ENCODE measurements at places on chromosomes 11 and 22.

- DNase-seq: no peak
Measured at GRCh38 chr22:27655582-27656185, 145.9 kb downstream of the MN1 start.

GRCh38 chr11:126808836-126809235 lies 191.7 kb downstream of the KIRREL3 start:
- no peak for DNase-seq

GRCh38 chr11:33687733-33688479 lies 12.7 kb downstream of the C11orf91 start:
- no peak for DNase-seq

- DNase-seq: no peak
Measured at GRCh38 chr11:68036717-68037239, 2.0 kb upstream of the TCIRG1 start.

DNA sequence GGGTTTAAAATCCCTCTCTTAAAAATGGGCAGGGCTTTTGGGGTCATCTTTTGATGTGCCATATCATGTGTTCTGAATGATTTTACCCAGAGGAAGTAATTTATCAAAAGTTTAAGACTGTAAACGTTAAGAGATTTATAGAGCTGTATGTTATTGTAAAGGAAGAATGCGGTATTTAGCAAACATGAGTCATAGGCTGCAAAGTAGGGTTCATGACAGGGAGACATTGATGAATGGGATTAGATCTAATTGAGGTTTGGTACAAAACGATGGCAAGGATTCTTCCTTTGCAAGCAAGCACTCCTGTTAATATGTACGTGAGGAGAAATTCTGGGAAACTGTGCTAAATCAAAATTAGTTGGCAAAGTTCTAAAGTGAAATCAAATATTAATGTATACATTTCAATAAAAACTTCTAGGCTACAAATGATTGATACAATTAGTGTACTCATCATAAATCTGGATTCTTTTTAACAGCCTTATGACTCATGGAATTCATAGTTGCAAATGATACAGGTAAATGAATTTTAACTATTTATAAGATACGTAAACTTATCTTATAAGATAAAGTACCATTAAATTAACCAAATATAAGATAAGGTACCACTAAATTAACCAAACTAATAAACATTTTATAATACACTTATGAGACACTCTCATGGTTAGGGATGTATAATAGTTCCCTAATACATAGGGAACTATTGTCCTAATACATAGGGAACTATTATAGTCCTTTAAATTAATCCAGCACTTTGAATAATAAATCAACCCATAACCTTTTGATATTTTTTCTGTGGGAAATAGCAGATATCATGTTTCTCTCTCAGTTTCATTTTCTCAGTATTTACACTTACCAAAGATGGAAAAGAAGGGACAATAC lies 58.4 kb downstream of the KIF18A start:
- no peak for DNase-seq

DNA sequence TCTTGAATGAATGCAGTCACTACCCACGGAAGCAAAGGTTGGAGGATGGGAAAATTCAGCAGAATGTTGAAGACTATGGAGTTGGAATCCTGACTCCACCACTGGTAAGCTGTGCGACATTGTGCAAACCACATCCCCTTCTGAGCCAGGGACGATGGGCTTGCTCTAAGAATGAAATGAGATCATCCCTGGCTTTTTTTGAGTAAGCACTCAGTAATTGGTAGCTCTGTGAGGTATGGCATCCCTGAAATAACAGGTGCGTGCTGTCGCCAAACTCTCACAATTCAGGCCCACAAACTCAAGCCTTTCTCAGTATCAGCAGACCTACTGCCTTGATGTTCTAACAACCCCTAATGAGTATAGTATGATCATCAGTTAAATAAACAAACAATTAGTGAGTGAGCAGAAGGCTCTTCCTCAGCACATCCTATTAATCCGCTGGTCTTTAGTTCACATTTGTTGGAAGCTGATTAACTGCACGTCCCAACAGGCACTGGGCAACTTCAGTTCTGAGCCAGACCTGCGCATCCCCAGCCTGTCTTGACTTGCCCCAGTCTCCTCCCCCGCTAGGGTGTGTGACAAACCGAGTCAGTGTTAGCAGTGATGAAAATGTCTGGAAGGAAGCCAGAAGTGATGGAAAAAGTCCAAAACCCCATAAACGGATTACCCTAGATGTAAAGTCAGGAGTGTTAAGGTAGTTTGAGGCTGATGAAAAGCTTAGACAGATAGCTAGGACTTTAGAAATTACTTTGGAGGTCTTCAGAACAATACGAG lies 235.5 kb downstream of the GRIK4 start:
- no peak for DNase-seq

GRCh38 chr11:131760091-131761061 lies 390.0 kb downstream of the NTM start:
- no peak for DNase-seq

- no peak for DNase-seq
Measured at GRCh38 chr11:2205981-2206690, 34.5 kb upstream of the TH start.

- DNase-seq: no peak
Measured at GRCh38 chr22:22506736-22507135, 1.8 kb downstream of the ZNF280B start.

GRCh38 chr11:115926601-115927000 lies 422.4 kb upstream of the CADM1 start:
- DNase-seq: no peak

GRCh38 chr11:131465746-131466145 lies 95.3 kb downstream of the NTM start:
- DNase-seq: no peak

- no peak for DNase-seq
Measured at GRCh38 chr11:35859301-35859700, 84.6 kb upstream of the LDLRAD3 start.

- DNase-seq: no peak
Measured at GRCh38 chr11:94181943-94182342, 53.3 kb downstream of the PANX1 start.

DNA sequence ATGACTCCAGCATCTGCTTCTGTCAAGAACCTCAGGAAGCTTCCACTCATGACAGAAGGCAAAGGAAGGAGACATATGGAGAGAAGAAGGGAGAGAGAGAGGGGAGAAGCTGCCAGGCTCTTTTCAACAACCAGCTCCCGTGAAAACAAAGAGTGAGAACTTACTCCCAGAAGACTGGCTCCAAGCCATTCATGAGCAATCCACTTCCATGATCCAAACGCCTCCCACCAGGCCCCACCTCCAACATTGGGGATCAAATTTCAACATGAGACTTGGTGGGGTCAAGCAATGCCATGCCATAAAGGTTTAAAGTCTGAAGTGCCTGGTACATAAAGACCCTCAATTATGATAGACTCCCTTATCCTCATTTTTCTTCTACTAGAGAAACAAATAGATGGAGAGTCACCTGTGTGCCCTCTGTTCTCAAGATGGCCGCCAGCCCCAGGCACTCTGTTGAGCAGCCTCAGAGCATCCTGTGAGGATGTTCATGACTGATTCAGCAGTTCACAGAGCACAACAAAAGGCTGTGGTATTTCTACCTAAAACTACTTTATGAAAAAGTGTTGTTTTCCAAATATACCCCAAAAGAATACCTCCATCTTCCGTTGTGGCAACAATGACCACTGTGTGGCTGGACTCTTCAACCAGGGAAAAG lies 69.0 kb upstream of the CRTAM start:
- no peak for DNase-seq

DNA sequence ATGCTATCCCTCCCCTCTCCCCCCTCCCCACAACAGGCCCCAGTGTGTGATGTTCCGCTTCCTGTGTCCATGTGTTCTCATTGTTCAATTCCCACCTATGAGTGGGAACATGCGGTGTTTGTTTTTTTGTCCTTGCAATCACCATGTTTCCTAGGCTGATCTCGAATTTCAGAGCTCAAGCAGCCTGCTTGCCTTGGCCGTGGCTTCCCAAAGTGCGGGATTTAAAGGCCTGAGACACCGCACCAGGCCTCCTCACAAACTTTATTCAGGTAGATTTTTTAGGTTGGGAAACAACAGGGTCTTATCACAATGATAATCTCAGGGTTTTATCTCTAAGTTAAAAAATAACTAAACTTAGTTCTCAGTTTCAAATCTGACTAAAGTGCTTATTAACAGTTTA lies 125.4 kb downstream of the LUZP2 start:
- no peak for DNase-seq

GRCh38 chr22:39560127-39560526 lies 10.4 kb upstream of the CACNA1I start:
- no peak for DNase-seq

DNA sequence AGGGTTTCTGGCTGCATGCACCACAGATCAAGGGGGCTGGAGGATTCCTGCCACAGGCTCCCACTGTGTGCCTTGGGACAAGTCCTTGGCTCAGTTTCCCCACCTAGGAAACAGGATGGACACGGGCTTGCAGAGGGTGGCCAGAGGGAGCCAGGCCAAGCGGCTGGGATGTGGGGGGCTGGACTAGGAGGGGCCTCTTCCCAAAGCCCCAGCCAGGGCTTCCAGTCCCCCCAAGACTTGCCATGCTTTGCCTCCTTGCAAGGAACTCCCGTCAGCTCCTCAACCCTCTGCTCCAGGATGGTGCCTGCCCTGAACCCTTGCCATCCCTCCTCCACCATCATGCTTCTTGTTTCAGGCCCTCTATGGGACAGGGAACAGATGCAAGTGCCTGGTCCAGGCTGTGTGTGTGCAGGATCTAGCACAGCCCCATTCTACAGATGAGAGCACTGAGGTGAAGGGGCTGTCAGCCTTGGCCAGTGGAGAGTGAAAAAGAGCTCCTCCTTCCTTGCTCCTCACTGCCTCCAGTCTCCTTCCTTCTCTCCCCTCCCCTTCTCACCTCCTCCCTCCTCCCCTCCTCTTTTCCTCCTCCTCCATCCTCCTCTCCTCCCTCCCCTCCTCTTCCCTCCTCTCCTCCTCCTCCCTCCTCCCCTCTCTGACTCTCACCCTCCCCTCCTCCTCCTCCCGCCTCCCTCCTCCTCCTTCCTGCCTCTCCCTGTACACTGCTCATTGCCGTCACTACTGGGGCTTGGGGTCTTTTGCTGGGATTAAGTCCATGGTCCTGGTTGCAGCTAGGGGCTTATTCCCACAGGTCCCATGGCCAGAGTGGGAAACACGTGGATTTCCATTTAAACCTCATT lies 13.3 kb upstream of the FGF19 start:
- DNase-seq: no peak

DNA sequence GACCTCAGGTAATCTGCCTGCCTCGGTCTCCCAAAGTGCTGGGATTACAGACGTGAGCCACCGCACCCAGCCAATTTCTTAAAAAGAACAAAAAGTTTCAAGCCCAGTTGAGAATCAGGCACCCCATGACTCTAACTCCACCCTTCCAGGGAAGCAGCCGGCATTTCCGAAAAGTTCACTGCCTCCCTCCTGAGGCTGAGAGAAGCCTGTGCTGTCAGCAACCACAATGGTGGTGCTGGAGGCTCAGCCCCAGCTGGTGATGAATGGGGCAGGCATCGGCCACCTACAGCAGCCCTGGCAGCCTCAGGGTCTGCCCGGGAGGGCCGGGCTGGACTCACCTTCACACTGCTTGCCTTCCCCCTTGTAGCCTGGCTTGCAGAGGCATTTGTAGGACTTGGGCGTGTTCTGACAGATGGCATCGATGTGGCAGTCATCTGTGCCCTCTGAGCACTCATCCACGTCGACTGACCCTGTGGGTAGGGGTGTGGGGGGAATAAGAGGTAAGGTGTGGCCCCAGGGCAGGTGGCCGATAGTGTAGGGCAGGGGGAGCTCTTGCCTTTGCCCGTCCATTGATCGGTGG lies 4.3 kb downstream of the SCUBE1 start:
- no peak for DNase-seq

DNA sequence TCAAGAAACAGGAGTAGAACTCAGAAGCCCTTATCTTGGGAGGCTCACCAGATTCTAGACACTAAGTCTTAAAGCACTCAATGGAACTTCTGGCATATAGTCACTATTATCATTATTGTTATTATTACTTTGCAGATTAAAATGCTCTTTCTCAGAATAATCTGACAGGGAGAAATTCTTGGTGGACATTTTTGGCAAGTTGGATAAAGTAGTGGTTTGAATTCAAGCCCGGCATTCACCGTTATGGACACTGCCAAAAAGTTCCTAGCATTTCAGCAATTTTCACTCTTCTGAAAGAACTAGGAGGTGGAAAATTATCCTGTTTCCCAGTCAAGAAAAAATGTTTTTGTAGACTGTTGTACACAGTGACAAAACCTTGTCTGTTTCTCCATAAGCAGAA lies 179.6 kb upstream of the ISX start:
- no peak for DNase-seq

DNA sequence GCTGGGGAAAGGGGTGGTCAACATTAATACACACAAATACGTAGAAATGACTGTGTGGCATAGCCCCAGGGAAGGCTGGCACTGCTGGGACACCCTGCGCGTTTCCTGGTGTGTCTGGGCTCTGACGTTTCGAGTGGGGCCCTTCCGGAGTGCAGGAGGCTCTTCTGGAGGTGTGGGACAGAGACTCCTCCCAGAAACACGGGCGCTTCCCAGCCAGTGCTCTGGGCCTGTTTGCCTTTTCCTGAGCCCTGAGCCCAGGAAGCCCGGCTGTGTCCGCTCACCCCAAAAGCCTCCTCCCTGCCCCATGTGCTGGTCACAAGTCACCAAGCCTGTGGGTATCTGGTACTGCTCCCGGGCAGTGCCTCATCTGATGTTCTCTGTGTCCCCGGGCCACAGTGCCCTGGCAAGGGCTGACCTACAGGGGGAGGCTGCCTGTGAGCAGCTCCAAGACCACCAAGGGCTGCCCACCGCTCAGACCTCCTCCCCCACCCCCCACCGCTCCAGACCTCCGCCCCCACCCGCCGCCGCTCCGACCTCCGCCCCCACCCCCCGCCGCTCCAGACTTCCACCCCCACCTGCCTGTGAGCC lies 1133.3 kb downstream of the BRD1 start:
- DNase-seq: no peak

- DNase-seq: no peak
Measured at GRCh38 chr22:48885271-48885918, 942.3 kb downstream of the BRD1 start.

DNA sequence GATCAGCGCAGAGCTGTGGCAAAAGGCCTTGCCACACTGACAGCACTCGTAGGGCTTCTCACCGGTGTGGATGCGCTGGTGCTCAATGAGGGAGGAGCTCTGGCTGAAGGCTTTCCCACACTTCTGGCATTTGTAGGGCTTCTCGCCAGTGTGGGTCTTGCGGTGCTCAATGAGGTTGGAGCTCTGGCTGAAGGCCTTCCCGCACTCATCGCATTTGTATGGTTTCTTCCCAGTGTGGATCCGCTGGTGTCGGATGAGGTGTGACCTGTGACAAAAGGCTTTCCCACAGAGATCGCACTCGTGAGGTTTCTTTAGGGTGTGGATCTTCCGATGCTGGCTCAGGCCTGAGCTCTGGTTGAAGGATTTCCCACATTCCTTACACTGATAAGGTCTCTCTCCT lies 6.9 kb downstream of the ZNF70 start:
- DNase-seq: no peak

- DNase-seq: no peak
Measured at GRCh38 chr11:115191761-115192160, 312.5 kb downstream of the CADM1 start.
